CD4-positive, CD25-positive, alpha-beta regulatory T cell (primary cell): ENCODE measurements at places on chromosomes 7 and 10. TPM values are rescaled to one million over a fixed set of nuclear protein-coding genes. Genes with fewer than 3 reads are reported as not detected.

VAX1 gene
- total RNA-seq: not detected

- no peak for DNase-seq
- no peaks in the 10 kb centered on the region for H3K4me1 ChIP-seq
- no peaks in the 10 kb centered on the region for H3K36me3 ChIP-seq
- H3K27me3 ChIP-seq: no peaks in the 10 kb centered on the region
- no peak overlapping the region for H3K27ac ChIP-seq
Observed at GRCh38 chr10:121444520-121445165, 153.6 kb downstream of the FGFR2 start.

SP4 gene
- total RNA-seq: 43.5 TPM

- no peak overlapping the region for H3K27ac ChIP-seq
- no peaks in the 10 kb centered on the region for H3K4me1 ChIP-seq
- no peaks in the 10 kb centered on the region for H3K36me3 ChIP-seq
- DNase-seq: no peak
- no peak overlapping the region for H3K4me3 ChIP-seq
- H3K27me3 ChIP-seq: peaks cover 4% of the 10 kb centered on the region
Observed at GRCh38 chr10:70034232-70034631, 18.4 kb upstream of the MACROH2A2 start.

GIMAP7 gene
- 64.2 TPM for total RNA-seq

CCDC3 gene
- 0.15 TPM for total RNA-seq

AASS gene
- total RNA-seq: 3.1 TPM

GRCh38 chr10:42753507-42754154 is 29.0 kb upstream of the BMS1 start:
- H3K36me3 ChIP-seq: no peaks in the 10 kb centered on the region
- peaks cover 19% of the 10 kb centered on the region for H3K27me3 ChIP-seq
- no peak overlapping the region for H3K27ac ChIP-seq
- peak overlapping the region; percentile 13 for H3K4me3 ChIP-seq

DNA sequence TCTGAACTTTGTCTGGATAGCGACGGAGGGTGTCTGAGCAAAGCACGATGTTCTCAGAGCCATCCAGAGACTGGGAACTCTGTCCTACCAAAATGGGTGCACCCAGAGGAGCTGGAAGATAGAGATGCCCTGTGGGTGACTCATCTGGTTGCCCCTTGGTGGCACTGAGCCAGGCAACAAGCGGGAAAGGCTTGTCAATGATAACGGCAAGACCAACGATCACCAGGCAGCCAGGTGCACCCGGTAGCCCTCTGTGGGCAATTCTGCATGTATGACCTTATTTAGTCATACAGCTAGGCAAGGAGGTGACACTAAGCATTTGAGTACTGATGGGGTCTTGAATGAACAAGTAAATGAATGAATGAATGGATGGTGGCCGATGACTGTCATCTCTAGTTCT is 2.8 kb upstream of the ELN start:
- H3K4me1 ChIP-seq: no peaks in the 10 kb centered on the region
- peaks cover 12% of the 10 kb centered on the region for H3K27me3 ChIP-seq
- H3K27ac ChIP-seq: no peak overlapping the region
- no peak for DNase-seq

ITGB8 gene
- total RNA-seq: 2.1 TPM

- H3K27me3 ChIP-seq: peaks cover 5% of the 10 kb centered on the region
- no peaks in the 10 kb centered on the region for H3K36me3 ChIP-seq
- H3K4me3 ChIP-seq: no peak overlapping the region
- H3K4me1 ChIP-seq: peaks cover 9% of the 10 kb centered on the region
- no peak for DNase-seq
Observed at GRCh38 chr10:78316451-78316931, 282.8 kb downstream of the RPS24 start.

DNA sequence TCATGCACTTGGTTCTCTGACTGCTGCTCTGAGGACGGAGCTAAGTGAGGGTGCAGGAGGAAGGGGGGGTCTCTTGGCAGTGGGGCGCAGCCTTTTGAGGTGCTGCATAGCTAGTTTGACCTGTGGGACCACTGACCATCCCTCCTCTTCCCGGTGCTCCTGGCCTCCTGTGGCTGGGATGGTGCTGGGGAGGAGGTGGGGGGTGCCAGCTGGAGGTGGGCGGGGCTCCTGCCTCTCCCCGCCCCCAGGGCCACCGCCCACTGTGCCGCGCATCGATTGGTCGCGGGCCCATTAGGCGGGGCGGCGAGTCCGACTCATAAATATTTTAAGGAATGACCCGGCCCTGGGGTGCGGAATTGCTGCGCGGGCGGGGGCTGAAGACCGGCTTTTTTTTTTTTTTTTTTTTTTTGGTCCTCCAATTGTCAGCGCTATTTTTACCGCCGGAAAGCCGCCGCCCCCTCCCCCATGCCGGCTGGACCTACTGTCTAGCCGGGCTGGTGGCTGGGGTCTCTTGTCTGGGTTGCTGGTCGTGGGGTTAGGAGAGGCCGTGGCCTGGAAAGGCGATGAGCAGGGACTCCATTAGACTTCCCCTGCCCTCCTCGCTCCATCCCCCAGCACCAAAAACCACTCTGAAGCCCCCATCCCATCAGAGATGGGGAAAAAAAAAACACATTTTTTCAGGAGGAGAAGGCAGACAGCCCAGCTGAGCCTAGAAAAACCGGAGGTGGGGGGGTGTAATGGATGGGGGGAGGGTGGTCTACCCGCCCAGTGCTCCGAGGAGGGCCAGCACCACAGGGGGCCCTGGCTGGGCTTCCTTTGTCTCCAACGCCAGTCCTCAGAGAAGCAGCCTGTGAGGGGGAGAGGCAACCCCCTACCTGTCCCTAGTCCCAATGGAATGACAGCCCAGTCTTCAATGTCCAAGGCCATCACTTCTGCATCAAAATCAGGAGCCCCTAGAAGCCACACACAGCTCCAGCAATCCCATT is 6.4 kb downstream of the SH2B2 start:
- H3K27ac ChIP-seq: no peak overlapping the region
- H3K27me3 ChIP-seq: no peaks in the 10 kb centered on the region
- H3K4me1 ChIP-seq: peaks cover 3% of the 10 kb centered on the region

GRCh38 chr7:100370303-100370702 is 3.0 kb upstream of the PILRA start:
- H3K4me3 ChIP-seq: no peak overlapping the region
- H3K27me3 ChIP-seq: no peaks in the 10 kb centered on the region
- H3K36me3 ChIP-seq: no peaks in the 10 kb centered on the region
- DNase-seq: no peak

DNA sequence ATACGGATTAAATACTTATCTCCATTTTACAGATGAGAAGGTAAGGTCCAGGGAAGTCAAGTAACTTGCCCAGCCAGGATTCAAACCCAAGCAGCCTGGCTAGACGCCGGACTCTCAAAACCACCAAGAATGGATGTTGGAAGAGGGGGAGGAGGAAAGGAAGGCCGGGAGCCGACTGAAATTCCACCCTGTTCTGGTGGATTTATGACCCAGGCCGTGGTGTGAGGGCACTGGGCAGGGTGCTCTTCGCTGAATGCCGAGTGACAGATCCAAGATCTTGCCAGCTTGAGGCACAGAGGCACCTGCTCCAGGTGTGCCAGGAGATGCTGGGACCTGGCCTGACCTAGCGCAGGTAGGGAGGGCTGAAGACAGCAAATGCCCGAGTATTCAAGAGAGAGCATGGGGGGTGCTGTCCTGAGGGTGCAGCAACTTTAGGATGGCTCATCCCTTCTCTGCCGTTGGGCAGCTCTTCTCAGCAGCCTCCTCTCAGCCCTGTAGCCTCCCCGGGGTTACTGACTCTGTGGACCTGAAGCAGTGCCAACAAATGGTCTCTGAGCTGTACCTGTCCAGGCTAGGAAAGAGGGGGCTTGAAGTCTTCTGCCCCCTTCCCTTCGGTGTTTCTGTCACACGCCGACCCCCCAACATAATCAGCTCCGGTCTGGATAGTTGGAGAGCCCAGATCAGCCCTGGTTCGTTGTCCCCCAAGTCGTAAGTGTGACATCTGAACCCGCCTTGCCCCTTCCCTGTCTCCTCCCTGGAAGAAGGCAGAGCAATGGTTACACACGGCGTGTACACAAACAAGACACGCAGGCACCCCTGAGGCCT is 713 bp downstream of the LOXL4 start:
- no peak overlapping the region for H3K27ac ChIP-seq
- DNase-seq: no peak
- H3K4me3 ChIP-seq: no peak overlapping the region
- H3K27me3 ChIP-seq: peaks cover 13% of the 10 kb centered on the region
- no peaks in the 10 kb centered on the region for H3K4me1 ChIP-seq
- H3K36me3 ChIP-seq: no peaks in the 10 kb centered on the region

DNA sequence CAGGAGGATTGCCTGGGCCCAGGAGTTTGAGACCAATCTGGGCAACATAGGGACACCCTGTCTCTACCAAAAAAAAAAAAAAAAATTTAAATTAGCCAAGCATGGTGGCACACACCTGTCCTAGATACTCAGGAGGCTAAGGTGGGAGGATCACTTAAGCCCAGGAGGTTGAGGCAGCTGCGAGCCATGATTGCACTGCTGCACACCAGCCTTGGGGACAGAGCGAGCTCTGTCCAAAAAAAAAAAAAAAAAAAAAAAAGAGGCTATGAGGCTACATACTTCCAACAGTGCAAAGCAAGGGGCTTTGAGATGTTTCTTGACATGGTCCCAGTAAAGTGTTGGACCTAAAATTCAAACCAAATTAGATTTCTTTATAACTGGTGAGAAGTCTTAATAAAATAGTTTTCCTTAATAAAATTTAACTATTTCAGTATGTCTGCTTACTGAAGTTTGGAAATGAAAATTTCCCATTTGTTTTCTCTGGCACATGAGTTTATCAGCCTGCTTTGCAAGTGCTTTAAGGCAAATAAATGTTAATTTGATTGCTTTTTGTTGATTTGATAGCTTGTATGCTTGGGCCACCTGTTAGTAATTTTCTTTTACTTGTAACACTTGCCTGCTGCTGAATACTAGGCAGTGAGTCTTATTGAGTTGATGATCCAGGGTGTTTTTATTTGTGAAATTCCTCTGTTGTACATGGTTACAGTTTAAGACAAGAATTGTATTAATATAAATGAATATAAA is 16.1 kb downstream of the CALU start:
- no peak overlapping the region for H3K4me3 ChIP-seq
- H3K4me1 ChIP-seq: no peaks in the 10 kb centered on the region
- H3K36me3 ChIP-seq: peaks cover 62% of the 10 kb centered on the region

OPN1SW gene
- not detected for total RNA-seq

PRTFDC1 gene
- total RNA-seq: 1.6 TPM

CEP41 gene
- total RNA-seq: 4.1 TPM

- no peaks in the 10 kb centered on the region for H3K36me3 ChIP-seq
- no peaks in the 10 kb centered on the region for H3K27me3 ChIP-seq
- no peak overlapping the region for H3K4me3 ChIP-seq
Observed at GRCh38 chr10:60414877-60415585, 25.4 kb upstream of the ANK3 start.
